Activated naive CD4-positive, alpha-beta T cell treated with anti-CD3 and anti-CD28 coated beads, Interleukin-2, amount 50 U/mL, for 16 hours (primary cell): ENCODE measurements at places on chromosomes 16 and 17.

DNA sequence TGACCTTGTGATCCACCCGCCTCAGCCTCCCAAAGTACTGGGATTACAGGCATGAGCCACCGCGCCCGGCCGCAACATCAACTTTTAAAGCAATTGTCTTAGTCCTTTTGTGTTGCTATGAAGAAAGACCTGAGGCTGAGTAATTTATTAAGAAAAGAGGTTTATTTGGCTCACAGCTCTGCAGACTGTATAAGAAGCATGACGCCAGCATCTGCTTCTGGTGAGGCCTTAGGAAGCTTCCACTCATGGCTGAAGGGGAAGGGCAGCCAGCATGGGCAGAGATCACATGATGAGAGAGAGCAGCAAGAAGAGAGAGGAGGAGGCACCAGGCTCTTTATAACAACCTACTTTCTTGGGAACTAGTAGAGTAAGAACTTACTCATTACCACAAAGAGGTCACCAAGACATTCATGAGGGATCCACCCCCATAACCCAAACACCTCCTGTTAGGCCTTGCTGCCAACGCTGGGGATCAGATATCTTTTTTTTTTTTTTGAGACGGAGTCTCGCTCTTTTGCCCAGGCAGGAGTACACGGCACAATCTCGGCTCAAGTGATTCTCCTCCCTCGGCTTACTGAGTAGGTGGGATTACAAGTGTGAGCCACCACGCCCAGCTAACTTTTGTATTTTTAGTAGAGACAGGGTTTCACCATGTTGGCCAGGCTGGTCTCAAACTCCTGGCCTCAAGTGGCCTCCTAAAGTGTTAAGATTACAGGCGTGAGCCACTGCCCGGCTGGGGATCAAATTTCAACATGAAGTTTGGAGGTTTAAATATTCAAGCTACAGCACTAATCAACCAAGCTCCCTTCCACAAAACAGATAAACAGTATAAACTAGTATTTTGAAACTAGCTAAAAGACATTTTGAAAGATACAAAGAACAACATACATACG is 21.4 kb upstream of the GPT2 start:
- no peak for DNase-seq

DNA sequence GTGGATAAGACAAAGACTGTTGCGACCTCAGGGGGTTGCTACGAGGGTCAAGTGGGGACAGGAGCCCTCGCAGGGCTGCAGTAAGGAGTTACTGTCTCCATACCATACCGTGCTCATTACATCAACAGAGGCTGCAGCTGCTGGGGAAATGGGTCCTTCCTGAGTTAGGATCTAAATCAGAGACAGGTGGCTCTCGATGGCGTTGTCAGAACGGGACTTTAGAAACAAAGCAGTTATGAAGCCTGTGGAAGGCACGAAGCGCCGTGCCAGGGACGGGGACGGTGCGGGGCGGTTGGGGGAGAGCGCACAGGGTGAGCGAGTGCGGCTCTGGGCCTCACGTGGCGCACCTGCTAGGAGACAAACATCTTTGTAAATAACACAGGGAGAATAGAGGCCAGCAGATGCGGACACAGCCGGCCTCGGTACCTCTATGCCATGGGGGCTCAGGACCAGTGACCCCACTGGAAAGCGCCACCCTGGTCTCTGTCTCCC is 34.4 kb downstream of the ZCCHC14 start:
- no peak for DNase-seq

GRCh38 chr17:80008848-80009247 is 26.8 kb downstream of the TBC1D16 start:
- DNase-seq: no peak

DNA sequence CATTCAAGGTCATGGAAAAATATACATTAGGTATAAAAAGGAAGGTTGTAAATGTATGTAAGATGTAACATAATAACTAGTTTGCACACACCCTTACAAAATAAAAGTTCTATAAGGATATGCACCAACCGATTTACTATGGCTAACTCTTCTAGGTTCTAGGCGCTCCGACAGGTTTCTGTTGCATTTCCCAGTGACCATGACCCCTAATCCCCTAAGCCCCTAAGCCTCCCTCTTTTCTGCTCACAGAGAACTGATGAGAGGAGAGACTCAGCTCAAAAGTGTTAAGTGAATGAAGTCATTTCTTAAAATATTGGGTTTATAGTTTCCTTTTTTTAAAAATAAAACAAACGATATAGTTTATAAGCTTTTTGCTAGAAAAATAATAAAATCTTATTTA is 30.0 kb upstream of the HEATR6 start:
- no peak for DNase-seq

- DNase-seq: no peak
Measured at GRCh38 chr16:79517156-79517555, 83.4 kb downstream of the MAF start.

DNA sequence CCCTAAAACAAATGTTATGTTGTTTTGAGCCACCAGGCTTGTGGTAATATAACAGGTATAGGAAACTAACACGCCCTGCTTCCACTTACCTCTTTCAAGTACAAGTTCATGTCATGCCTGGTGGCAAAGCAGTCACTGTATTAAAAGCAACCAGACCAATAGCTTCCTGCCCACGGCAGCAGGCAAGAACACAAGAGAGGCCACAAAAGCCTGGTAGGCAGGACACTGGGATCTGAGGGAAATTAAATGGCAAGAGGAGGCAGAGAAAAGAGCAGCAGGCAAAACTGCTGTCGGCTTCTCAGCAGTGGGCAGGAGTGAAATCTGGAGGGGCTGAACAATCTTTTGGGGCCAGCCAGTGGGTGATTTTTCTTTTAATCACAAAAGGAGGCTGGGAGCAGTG is 2.2 kb downstream of the CYTH1 start:
- peak; percentile 38 for DNase-seq

DNA sequence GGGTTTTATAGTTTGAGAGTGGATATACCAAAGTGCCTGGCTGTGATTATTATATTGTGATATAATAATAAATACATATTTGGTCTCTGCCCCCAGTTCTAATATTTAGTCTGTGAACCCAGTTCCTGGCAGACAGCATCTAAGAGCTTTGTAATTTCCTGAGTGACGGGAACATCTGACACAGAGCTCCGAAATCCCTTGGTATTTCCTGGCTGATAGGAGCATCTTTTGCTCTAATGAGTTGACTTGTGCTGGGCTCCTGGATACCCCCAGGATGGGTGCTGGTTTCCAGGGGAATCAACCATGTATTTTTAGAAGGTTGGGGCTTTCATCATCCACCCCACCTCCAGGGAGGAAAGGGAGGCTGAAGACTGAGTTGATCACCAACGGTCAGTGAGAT is 187.3 kb downstream of the CDH13 start:
- DNase-seq: no peak

DNA sequence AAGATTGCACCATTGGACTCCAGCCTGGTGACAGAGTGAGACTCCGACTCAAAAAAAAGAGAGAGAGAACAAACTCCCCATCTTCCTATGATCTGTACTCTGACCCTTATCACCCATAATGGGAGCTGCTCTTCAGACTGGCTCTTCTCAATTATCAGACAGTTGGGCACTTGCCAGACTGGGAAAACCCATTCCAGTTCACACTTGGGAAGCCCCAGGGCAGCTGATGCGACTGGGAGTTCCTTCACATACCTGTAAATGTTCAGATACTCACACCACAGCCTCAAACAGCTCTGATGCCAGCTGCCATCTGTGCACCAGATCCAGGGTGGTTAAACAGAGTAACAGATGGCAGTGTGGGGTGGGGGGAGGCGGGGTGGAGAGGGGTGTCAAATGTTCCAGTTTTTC is 23.8 kb upstream of the TMEM101 start:
- DNase-seq: no peak

GRCh38 chr17:81934850-81935708 is 2.0 kb downstream of the PYCR1 start:
- no peak for DNase-seq

GRCh38 chr16:63488955-63489354 is 1452.7 kb upstream of the CDH8 start:
- no peak for DNase-seq

GRCh38 chr16:52812678-52813556 is 239.8 kb downstream of the CHD9NB start:
- no peak for DNase-seq

DNA sequence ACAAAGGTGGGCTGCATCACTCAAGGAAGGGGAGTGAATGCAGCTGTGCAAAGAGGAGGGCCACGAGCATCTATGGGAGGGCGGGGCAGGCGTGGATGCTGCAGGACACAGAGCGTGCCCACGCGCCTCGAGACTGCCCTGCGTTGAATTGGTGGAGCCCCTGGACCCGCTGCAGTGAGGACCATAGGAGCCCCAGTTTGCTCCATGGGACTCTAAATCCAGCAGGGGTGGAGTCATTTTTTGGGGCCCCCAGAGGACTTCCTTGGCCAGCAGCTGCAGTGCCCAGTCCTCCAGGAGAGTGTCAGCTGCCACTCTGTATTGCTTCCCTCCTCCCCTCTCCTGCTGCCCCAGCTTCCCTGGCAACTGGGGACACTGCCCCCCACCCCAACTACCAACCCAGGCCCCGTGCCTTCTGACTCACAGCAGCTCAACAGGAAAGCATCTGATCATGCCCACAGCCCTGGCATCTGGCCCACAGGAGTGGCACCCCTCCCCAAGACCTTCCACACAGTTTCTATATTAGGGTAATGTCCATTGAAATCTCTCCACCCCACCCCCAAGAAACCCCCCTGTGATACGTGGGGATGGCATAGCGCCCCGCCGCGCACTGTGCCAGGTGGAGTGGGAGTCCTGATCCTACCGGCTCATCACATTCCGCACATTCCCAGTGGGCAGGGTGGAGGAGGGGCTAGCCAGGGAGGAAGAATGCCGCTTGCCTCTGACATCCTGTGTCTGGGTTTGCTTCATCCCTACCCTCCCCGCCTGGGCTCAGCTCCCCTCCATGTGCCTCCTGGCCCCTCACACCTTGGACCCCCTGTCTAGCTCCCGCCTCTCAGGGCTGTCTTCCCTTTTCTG is 27.8 kb upstream of the ITGA3 start:
- no peak for DNase-seq

- DNase-seq: no peak
Measured at GRCh38 chr16:66487580-66488275, 60.6 kb downstream of the BEAN1 start.

- no peak for DNase-seq
Measured at GRCh38 chr16:53817117-53817755, 113.3 kb downstream of the FTO start.

- DNase-seq: no peak
Measured at GRCh38 chr17:70535986-70536385, 366.7 kb downstream of the KCNJ2 start.

GRCh38 chr17:79859676-79860615 is 20.7 kb upstream of the CBX4 start:
- no peak for DNase-seq
